ENCODE measurements at places on chromosomes 11 and 22.

DNA sequence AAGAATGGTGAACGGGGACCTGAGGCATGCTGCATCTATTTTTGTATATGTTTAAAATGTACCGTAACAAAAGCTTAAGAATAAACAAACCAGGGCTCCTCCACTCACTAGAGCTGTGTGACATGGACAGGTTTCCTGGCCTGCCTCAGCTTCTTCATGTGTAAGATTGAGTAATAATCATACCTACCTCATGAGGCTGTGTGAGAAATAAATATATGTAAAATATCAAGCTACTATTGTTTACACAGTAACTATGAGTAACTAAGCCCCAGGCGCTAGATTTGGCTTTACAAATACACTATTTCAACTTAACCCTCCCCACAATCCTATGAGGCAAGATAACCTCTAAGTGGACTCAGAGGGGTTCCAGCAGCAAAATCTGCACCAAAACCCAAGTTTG lies 66.4 kb downstream of the SMCO4 start:
- no peak for DNase-seq

- no peak for DNase-seq
Observed at GRCh38 chr11:124669193-124669592, 4.3 kb downstream of the SIAE start.

DNA sequence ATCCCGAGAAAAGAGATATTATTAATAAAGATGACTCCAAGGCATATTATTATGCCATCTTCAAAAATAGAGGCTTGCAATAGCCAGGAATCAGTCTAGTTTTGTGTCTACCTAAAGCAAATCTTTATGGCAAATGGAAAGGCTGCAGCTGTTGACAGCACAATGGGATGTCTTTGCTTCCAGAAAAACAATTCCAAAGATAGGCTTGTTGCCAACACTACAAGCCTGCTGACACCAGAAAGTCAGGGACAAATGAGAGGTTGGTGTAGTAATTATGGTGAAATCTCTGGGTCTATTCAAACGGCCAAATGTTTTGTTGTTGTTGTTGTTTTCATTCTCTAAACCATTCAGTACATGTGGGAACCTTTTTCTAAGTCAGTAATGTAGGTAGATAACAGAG lies 101.8 kb downstream of the LUZP2 start:
- no peak for DNase-seq

- DNase-seq: no peak
Observed at GRCh38 chr22:48993655-48994054, 834.0 kb downstream of the BRD1 start.

GRCh38 chr11:123519055-123519796 lies 89.2 kb downstream of the GRAMD1B start:
- DNase-seq: no peak

- DNase-seq: no peak
Observed at GRCh38 chr11:125117429-125117828, 6.0 kb upstream of the TMEM218 start.

GRCh38 chr11:19814421-19814820 lies 101.8 kb downstream of the NAV2 start:
- DNase-seq: no peak

- no peak for DNase-seq
Observed at GRCh38 chr11:123603666-123604065, 50.8 kb downstream of the SCN3B start.

- DNase-seq: no peak
Observed at GRCh38 chr11:86793307-86793706, 7.0 kb upstream of the PRSS23 start.

GRCh38 chr22:47144076-47144765 lies 381.8 kb downstream of the TBC1D22A start:
- no peak for DNase-seq

GRCh38 chr11:117861151-117862018 lies 15.1 kb downstream of the FXYD6 start:
- no peak for DNase-seq

DNA sequence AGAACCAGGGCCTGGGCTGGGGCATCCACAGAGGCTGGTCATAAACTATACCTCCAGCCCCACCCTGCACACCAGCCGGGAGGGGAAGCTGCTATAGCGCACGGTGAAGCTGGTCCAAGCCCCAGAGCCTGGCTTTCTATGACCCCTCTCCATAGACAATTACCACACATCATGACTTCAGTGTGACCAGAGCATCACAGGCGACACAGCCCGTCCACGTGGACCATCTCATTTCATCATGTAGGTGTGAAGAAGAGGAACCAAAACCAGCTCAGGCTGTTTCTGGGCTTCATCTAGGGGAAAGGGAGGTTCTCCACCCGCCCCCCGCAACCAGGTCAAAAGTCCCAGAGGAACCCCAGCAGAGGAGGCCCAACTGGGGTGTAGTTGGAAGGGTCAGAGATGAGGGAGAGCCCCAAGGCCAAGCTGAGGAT lies 3.0 kb downstream of the CXCR5 start:
- no peak for DNase-seq

Measured in T-helper 17 cell (primary cell).